Stimulated activated CD4-positive, alpha-beta T cell treated with anti-CD3 and anti-CD28 coated beads, Interleukin-12 subunit alpha, Interleukin-12 subunit beta, amount 100 ng/mL, for 24 hours (primary cell): ENCODE measurements at places on chromosomes 4 and X.

- DNase-seq = no peak
These were observed at the start of gene SCRG1 for GRCh38 chr4:173398779-173399415. Gene SCRG1, minus strand, starts transcription at chr4:173399116. Its CDS starts 7,702 bp downstream, at chr4:173391414.

GRCh38 chr4:185309770-185310169, 86.0 kb downstream of the LRP2BP start:
- no peak for DNase-seq

DNA sequence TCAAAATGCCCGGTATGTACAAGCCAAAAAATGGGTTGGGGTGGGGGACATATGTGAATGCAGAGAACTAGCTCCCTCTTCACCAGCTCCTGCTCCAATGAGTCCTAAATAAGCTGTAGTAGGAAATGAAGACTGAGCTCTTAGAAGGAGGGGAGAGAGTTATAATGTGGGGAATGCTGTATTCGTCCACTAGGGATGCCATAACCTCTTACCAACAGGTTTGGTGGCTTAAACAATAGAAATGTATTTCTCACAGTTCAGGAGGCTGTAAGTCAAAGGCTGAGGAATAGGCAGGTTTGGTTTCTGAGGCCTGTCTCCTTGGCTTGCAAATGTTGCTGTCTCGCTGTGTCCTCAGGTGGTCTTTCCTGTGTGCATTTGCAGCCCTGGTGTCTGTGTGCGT, 4.4 kb upstream of the INPP4B start:
- DNase-seq = no peak

- DNase-seq = no peak
These were observed 103.9 kb upstream of the MAOA start for GRCh38 chrX:43552156-43552555.

DNA sequence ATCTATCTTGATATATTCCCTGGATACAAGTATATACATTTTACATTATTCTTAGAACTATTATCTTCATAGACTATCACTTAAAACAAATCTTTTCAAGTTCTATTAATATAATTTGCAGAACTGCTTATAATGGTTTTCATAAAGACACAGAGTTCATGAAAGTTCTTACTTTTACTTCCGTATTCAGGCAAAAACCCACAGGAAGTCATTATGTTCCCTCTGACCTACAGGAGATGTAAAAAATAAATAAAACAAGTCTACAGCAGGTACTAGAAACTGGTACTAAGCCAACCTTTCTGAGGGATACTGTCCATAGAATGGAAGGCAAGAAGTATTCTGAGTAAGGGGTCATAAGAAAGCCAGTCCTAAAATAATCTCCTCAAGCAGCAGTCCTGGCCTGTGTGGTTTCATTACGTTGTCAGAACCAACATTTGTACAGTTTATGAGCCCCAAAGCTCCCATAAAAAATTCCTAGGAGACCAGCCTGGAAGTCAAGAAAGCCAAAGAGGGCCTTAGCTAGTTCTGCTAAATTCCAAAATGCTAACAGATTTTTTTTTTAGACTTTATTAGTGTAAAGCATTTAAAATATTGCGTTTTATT, 68.6 kb downstream of the CAMK2D start:
- no peak for DNase-seq

DNA sequence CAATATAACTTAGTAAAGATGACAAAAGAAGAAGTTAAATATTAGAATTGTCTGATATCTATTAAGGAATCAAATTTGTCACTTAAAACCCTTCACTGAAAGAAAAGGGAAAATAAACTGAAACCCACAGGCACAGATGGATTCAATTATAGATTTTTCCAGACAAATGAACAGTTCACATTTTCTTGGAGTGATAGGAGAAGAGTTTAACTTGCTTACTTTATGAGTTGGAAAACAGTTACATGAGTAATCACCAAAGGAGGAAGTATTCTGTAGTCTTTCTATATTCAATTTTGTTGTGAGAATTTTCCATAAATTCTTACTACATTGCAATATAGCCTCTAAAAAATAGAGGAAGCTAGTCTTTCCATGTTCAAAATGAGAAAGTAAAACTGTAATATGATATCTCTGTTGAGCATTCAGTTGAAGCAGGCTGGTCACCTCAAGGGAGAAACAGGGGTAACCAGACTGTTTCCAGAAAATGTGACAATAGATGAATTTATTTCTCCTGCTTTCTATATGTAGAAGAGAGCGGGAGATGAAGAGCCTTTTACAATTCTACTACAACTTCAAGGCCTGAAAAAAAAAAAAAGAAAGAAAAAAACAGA, 330.3 kb upstream of the EPHA5 start:
- DNase-seq = no peak
